T-helper 17 cell (primary cell): ENCODE measurements at places on chromosomes 11 and 22. TPM values are rescaled to one million over a fixed set of nuclear protein-coding genes. Genes with fewer than 3 reads are reported as not detected.

The SAA1 gene
- total RNA-seq, result not detected

The UPK2 gene
- not detected for total RNA-seq

The OR52I2 gene
- not detected for total RNA-seq

The SLC25A18 gene
- total RNA-seq, result not detected

The LRRC4C gene
- not detected for total RNA-seq

The NXPE4 gene
- total RNA-seq, result not detected

The DRAP1 gene
- total RNA-seq, result 63.1 TPM

The TMEM191B gene
- not detected for total RNA-seq

The OR51D1 gene
- total RNA-seq, result not detected

The CEND1 gene
- 0.63 TPM for total RNA-seq

DNA sequence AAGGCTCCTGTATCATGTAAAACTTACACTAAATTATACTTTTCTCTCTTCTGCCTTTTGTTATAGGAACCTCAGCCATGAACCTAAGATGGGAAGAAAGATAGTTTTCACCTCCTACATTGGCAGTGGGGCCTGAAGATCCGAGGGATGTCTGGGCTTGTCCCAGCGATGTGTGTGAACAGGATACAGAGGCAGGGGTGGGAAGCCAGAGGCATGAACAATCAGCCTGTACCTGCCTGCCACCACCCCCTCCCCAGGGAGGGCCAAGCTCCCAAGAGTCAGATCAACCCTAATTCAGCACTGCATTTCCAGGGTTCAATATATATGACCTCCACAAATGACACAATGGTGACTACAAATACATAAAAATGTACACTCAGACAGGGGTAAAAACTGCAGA lies 9.4 kb downstream of the KIAA0930 start:
- no peak for DNase-seq

GRCh38 chr11:127651888-127652221 lies 651.3 kb upstream of the KIRREL3 start:
- DNase-seq, result no peak

DNA sequence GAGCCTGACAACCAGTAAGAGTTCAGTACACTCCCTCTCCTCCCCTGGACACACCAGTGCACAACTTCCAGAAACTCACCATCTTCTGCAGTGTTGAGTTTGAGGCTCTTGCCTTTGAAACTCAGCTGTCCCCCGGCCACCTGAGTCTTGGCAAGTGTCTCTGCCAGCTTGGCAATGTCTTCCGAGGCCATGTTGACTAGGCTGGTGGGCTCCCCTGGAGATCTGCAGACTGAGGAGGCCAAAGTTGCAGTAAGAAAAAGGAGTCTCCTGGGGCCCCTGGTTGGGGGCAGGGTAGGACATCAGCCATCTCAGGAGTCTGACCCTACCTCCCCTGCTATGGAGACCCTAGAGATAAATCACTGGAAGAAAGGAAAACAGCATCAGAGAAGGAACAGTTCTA lies 5.1 kb downstream of the RANGAP1 start:
- no peak for DNase-seq

DNA sequence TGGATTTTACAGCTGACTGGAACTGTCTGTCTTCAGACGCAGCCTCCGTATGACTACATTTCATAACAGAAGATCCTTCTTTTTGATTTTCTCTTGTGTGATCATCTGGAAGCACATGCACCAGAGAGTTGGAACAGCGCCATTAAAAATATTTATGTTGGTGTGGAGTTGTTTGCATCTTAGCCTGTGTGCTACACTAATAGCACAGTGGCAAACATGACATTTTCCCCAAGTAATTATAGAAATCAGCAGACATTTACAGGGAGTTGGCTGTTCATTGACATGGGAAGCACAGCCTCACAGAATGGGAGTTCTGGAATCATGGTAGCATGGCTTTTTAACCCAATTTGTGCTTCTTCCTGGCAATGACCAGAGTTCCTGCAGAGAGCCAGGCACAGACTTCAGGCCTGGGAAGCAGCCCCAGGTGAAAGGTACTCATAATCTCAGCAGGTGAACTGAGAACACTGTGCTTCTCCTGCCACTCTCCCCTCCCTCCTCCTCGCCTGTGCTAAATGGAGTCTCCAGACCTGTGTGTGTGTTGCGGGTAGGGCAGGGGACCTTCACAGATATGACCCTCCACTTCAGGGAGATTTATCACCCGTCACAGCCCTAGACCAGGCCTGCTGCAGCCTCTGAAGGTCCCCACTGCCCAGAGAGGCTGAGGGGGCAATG lies 82.8 kb upstream of the PLET1 start:
- DNase-seq, result no peak

- DNase-seq, result no peak
These were observed 7.0 kb downstream of the RPS3 start for GRCh38 chr11:75406338-75406777.

- DNase-seq, result no peak
These were observed 1.4 kb downstream of the ANO5 start for GRCh38 chr11:22194306-22194705.

GRCh38 chr11:14499178-14499559 lies 442 bp downstream of the COPB1 start:
- peak; percentile 26 for DNase-seq

DNA sequence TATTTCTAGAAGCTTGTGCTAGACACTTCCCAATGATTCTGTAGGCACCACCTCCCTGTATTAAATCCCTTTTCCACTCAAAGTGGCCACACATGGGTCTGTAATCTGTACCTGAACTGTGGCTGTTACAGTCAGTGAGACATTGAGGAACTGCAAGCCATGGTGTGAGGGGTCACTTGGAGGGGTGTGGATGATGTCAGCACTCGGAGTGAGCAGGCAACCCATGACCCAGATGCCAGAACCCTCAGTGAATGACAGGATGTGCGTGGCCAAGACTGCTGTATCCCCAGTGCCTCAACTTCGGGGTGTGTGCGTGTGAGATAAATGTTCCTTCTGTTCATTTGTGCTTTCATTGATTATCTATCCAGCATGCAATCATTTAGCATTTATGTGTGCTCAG lies 14.7 kb upstream of the SHANK3 start:
- DNase-seq, result no peak

GRCh38 chr11:21622566-21622965 lies 570.3 kb upstream of the ANO5 start:
- no peak for DNase-seq

GRCh38 chr22:47014636-47015345 lies 252.3 kb downstream of the TBC1D22A start:
- no peak for DNase-seq

- DNase-seq, result no peak
These were observed 739 bp downstream of the CELSR1 start for GRCh38 chr22:46536537-46537224.

- no peak for DNase-seq
These were observed 31.6 kb upstream of the PRDM10 start for GRCh38 chr11:130034236-130034635.

DNA sequence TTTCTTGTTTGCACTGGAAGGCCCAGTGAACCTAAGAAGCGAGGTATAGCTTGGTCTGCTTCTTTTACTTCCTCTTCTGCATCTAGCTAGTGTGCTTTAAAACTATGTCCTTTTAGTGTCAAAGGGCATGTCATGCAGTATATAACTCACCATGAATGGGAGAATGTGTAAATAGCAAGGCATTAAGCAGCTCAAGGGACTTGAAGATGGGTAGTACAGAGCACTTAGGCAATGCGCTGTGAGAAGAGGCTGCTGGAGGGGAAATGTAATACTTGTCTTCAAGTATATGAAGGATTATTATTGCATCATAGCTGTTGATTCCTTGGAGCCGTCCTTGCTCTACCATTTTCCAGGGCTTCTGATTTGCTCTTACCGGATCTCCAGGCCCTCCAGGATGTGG lies 7.6 kb downstream of the MAML2 start:
- no peak for DNase-seq

- peak; percentile 7 for DNase-seq
These were observed 548.5 kb downstream of the BUD13 start for GRCh38 chr11:116224154-116224888.

DNA sequence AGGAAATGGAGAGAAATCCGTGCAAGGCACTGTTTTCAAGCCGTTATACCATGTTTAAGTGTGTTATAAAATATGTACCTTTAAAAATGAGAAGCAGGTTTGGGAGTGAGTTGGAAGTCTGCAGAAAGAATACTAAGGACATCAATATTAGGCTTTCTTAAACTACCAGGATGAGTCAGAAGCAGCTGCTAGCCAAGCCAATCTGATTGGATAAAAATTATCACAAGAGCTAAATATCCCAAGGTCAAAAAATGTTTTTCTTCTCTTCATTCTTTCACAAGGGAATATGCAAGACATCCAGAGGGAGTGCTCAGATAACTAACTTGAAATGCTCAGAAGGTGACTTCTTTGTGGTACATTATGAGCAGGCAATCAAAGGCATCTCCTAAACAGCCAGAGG lies 19.3 kb upstream of the CKAP5 start:
- no peak for DNase-seq

DNA sequence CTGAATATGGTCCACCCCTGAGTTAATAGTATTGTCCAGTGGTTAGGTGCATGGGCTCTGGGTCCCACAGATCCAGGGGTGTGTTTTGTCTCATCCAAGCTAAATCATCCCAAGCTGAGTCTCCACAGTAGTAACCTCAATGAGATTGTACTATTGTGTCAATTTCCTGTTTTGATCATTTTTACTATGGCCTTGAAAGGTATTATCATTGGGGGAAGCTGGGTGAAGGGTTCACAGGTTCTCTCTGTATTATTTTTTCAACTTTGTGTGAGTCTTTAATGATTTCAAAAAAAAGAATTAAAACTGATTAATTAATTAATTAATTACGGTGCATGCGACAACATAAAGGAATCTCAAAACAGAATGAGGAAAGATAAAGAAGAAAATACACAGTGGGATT lies 266.1 kb downstream of the MN1 start:
- DNase-seq, result no peak

DNA sequence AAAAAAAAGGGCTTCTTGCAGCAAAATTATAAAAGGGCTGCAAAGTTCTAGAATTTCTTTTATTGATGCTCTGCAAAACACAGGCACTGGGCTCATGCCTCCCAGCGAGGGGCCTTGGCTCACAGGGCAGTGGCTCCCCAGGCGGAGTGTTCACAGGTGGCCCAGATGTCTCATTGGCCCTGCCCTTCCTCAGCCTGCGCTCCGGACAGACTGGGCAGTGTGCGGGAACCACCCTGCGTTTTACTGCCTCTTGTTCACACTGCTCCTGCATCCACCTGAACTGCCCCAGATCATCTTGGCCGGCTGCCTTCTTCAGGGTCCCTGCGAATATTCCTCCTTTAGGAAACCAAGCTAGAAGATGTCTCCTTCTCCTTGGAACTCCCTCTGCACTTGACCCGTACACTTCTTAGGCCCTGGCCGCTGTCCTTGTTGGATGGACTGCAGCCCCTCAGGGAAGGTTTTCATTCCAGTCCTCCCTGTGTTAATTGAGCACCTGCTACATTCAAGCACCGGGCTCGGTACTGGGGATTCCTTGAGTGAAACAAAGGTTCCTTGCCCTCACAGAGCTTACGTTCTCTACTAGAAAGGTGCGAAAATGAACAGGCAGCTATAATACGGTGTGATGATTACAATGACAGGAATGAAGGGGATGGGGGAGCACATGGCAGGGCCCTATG lies 4.5 kb downstream of the TUBA8 start:
- no peak for DNase-seq

GRCh38 chr22:50218996-50219727 lies 18.4 kb downstream of the SELENOO start:
- no peak for DNase-seq
